NT2/D1 (cell line): ENCODE measurements at places on chromosomes 16 and 17.

DNA sequence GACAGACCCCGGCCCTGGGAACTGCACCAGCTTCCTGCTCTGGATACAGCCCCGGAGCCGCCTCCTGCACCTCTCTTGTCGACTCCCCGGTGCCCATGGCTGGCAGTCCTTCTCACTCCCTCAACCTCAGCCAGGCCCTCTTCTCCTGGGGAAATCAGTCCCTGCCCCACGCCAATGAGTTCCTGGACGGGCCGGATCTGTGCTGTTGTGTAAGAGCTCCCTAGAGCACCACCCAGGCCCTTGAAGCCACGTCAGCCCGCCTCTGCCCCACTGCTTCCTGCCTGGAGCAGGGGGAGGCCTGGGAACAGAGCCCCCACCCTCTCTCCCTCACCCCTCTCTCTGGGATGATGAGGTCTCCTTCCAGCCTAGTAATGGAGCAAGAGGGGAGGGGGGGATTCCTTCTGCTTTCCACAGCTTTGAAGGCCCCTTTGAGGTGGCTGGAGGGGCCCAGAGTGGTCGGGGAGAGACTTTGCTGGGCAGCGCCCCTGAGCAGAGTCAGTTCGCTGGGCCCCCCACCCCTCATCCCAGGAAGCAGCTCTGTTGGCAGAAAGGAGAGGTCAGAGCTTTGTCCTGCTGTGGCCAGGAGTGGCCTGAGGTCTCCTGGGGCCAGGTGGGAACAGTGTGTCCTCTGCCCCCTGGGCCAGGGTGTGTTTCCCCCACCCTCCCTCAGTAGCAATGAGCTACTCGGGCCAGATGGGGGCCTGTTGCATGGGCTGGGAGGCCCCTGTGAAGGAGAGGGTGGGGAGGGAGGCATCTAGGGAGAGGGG, 3.8 kb downstream of the PRR29 start:
- no peak for DNase-seq

- no peak for DNase-seq
Observed at GRCh38 chr16:67387479-67388079, 5.7 kb downstream of the TPPP3 start.

GRCh38 chr17:30921544-30922196, at the start of gene ADAP2:
Gene ADAP2 (plus strand): TSS chr17:30921945. CDS start chr17:30922015, 70 bp downstream.
- DNase-seq, result no peak

DNA sequence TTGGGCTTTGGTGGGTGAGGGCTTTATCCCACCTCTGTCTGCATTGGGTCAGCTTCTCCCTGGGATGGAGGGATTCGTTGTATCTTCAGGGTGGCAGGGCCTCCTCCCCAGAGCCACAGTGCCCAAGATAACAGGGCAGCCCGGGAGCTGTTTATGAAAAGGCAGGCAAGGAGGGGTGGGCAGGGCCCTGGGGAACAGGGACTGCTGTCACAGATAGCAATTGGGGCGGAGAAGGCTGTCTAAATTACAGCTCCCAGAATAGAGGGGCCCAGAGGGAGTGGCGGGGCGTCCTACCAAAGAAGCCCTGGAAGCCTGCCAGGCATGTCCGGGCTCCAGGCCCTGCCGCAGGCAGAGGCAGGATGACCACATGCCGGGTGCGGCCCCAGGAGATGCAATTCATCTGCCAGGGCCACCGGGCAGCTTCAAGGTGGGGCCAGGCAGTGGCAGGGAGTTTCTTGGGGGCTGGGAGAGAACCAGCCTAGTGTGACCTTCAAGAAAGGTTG, 18.8 kb upstream of the PHOSPHO1 start:
- no peak for DNase-seq

DNA sequence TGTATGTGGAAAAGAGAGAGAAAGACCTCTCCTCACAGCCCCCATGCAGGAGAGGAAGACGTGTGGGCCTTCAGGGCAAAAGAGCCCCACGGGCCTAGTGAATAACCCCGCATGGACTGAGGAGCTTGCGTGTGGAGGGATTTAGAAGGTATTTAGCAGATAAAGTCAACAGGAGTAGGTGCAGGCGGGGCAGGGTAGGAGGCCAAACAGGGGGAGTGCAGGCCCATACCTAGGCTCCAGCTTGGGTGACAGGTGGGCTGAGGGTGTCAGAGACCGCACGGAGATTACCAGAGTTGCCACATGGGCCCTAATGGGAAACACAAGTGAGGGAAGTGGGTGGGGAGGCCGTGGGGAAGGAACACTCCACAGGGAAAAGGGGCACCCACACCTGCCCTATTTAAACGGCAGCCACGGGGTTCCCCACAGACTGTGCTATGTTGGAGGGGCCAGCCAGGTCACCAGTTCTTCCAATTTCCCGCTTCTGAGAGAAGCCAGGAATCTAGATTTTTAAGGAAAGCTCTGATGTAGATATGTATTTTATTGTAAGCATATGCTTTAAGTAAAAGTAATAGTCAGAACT, 8.2 kb upstream of the CNGB1 start:
- DNase-seq, result no peak

GRCh38 chr17:73320601-73321264, 8.9 kb upstream of the CDC42EP4 start:
- DNase-seq, result no peak

- no peak for DNase-seq
Observed at GRCh38 chr17:72614871-72615626, 477.4 kb downstream of the SLC39A11 start.

DNA sequence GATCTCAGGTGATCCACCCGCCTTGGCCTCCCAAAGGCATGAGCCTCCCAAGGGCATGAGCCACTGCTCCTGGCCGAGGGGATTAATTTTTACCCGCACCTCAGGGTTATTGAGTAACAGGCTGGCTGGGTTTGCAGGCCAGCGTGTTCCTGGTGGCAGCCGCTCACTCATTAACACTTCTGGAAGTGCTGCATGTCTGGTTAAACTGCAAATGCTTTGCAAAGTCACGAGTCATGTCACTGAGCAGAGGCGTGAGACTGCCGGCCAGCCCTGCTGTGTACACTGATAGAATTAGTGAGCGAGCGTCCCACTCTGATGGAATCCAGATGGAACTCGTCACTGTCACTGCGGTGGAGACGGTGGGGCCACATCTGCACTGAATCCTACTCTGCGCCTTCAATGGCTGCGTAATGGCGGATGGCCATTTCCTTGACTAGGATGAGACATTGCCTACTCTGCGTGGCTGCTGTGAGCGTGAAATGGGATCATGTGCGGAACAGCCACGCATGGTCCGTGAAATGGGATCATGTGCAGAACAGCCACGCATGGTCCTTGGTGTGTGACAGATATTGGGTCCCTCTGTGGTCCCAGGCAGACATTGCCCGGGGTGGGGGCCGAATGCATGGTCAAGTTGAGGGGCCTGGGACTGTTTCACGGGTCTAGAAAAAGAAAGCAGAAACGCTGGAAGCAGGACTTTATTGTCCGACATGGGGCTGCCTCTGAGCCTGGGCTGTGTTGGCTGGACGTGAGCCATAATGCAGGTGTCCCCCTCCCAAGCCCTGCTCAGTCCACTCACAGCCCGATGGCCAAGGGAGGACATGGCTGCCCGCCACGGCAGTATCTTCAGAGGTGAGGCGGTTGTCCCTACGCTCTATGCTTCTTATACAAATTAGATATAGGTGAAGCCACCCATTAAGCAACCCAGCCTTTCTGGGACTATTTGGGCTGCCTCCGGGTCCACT, 740 bp upstream of the SLC5A10 start:
- DNase-seq, result no peak

DNA sequence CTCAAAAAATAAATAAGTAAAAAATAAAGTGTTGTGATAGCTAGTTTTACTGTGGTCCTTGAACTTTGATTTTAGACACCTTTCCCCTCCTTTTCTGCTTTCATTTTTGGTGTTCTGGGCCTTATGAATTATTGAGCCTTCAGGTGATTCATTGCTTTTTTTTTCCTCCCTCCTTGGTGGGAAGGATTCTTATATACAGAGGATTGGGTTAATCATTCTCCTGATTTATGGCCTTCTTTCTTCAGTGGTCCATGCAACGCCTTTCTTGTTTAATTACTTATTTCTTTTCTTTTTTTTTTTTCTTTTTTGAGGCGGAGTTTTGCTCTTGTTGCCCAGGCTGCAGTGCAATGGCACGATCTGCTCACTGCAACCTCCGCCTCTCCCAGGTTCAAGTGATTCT, 8.0 kb upstream of the MYL4 start:
- no peak for DNase-seq

DNA sequence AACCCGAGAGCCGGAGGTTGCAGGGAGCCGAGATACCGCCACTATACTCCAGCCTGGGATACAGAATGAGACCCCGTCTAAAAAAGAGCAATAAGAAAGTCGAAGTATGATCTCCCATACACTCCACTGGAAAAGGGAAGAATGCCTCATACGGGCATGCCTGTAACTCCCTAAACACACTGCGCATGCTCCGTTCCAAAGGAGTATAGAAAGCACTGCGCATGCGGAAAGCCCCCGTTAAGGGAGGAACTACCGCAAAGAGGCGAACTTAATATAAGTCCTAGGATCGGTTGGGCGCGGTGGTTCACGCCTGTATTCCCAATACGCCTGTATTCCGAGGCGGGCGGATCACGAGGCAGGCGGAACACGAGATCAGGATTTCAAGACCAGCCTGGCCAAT, 313.1 kb upstream of the ERCC4 start:
- DNase-seq, result no peak

DNA sequence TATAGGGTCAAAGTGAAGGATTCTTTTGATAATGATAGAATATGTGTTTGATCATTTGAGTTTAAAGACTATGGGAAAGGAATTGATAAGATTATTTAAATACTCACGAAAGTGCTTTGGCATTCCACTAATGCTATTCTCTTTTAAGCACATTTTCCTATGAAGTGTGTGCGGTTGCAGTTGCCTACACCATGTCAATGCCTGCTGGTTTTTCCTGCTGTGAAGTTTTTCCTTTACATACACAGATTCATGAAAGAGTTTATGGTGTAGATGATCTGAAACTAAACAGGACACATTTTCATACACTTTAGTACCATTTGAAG, 78.7 kb downstream of the VMP1 start:
- DNase-seq, result no peak

GRCh38 chr17:38418062-38418692, 10.1 kb upstream of the ARHGAP23 start:
- DNase-seq, result no peak

GRCh38 chr16:1153480-1154160, 714 bp downstream of the CACNA1H start:
- no peak for DNase-seq

GRCh38 chr17:74213861-74214391, 555 bp downstream of the TTYH2 start:
- no peak for DNase-seq

DNA sequence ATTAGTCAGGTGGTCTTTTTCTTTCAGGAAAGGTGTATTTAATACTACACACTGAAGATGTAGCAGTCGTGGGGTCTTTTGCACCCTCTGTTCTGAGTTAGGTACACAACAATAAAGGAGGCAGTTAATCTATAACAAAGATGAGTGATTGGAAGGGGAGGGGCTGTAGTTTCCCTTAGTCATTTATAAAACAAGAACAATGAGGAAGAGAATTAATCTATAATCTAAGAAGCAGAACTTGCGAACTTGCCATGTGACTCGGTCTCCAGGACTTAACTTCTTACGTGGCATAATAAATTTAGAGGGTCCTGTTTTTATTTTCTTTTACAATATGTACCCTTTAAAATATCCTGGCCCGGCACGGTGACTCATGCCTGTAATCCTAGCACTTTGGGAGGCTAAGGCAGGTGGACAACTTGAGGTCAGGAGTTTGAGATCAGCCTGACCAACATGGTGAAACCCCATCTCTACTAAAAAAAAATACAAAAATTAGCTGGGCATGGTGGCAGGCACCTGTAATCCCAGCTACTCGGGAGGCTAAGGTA, 8.6 kb upstream of the APPBP2 start:
- DNase-seq, result no peak

GRCh38 chr17:8941980-8942622, 23.4 kb downstream of the PIK3R5 start:
- DNase-seq, result no peak

GRCh38 chr17:59848778-59849177, 44.0 kb downstream of the TUBD1 start:
- DNase-seq, result no peak

DNA sequence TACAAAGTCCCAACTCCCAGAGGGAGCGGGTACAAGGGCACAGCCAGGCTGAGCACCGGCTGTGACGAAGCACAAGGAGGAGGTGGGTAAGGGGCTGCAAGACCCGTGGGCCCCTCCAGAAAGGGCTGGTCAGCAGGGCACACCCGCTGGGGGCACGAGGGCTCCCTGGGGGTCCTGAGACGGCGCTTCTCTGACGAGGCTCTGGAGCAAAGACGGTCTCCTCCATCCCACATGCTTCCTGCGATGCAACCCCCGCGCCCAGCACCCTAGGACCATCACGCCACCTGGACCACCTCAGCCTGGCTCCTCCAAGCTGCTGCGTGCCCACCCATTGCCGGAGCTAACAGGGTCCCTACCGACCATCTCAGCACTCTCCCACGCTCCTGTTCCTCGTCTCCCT, 8.7 kb downstream of the CCDC57 start:
- no peak for DNase-seq

DNA sequence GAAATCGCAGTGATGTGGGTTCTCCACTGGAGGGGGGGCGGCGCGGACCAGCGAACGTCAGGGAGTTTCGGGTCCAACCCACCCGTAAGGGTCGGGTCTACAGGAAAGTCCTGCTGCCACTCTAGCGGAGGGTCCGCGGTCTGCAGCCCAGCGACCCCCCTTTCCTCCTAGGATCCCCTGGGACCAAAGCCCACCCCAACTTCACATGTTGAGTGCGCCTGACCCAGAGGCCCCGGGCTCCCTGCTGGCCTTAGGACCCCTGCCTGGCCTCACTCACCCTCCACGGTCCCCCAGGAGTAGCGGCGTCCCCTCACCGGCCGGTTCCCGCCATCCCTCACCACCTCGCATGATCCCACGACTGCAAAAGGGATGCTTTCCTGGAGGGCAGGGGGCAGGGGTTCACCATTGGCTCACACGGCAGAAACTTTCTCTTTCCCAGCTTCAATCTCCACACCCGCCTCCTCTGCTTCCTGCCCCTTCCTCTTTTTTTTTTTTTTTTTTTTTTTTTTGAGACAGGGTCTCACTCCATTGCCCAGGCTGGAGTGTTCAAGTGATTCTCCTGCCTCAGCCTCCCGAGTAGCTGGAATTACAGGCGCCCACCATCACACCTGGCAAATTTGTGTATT, 3.1 kb downstream of the SEPTIN1 start:
- DNase-seq, result no peak

GRCh38 chr16:67157892-67158635, 1.6 kb downstream of the TRADD start:
- no peak for DNase-seq
